ENCODE measurements at places on chromosomes 16 and 17. TPM values are rescaled to one million over a fixed set of nuclear protein-coding genes. Genes with fewer than 3 reads are reported as not detected.

Gene ANKRD40CL
- total RNA-seq: not detected

Gene CCL17
- total RNA-seq: not detected

Gene CRYBA1
- not detected for total RNA-seq

Gene CDRT15
- not detected for total RNA-seq

Gene EFCAB5
- not detected for total RNA-seq

Gene SMYD4
- 16.0 TPM for total RNA-seq

Gene PMFBP1
- total RNA-seq: 1.8 TPM

Data from breast epithelium (tissue), 4 donors.